ENCODE measurements at places on chromosomes 7 and 10.

- DNase-seq: no peak
These were observed 30.0 kb downstream of the TMEM26 start for GRCh38 chr10:61423178-61423577.

- DNase-seq: no peak
These were observed 7.3 kb upstream of the KIAA1217 start for GRCh38 chr10:24201503-24202180.

GRCh38 chr10:80161321-80162083 lies 29.0 kb downstream of the PLAC9 start:
- no peak for DNase-seq

DNA sequence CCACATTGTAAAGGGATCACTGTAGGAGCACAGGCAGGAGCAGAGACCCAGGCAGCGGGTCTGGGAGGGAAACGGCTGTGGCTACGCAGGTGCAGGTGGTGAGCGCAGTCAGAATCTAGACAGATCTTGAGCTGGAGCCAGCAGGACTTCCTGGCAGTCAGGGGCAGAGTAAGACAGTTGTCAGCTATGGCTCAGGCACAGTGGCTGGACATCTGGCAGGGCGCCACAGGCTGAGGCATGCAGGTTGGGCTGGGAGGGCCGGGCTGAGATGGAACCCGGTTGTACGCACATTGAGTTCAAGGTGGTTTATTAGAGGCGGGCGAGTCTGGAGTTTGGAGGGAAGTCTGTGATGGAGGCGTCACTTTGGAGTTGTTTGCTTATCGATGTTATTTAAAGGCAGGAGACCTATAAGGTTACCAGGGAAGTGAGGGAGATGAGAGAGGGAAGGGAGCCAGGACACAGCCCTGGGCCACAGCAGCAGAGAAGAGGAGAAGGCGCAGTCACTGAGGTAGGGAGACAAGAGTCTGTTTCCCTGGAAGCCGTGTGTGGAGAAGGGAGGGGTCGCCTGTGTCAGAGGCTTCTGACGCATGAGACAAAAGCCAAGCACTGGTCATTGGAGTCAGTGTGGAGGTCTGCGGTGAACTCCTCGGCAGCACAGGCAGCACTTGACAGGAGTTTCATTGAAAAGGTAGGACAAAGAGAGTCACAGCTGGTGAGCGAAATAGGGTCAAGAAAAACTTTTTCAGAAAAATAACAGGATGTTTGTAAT lies 73.8 kb downstream of the LANCL2 start:
- DNase-seq: no peak

- DNase-seq: no peak
These were observed 21.9 kb downstream of the WDR86 start for GRCh38 chr7:151388007-151388297.

- DNase-seq: no peak
These were observed 13.5 kb downstream of the SEMA3C start for GRCh38 chr7:80905334-80905733.

- DNase-seq: no peak
These were observed 90.9 kb downstream of the COL26A1 start for GRCh38 chr7:101453617-101454016.

GRCh38 chr10:70007116-70007820 lies 45.4 kb upstream of the MACROH2A2 start:
- DNase-seq: no peak

GRCh38 chr7:25541094-25541821 lies 313.0 kb upstream of the NPVF start:
- no peak for DNase-seq

DNA sequence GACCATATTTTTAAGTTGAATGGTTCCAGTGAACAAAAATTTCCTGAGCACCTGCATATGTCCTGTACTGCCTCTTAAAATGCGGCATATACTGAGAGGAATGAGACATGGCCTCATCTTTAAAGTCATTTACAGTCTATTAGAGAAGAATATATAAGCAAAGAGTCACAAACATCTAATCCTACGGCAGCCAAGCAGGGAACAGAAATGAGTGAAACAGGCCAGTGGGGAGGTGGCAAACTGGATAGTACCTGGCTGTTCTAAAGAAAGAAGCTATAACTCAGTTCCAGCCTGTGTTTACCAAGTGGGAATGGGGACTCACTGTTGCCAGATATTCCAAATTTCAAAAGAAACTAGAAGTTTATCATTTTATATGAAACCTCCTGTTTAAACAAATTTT lies 211.4 kb downstream of the VTI1A start:
- DNase-seq: no peak

GRCh38 chr7:867406-868188 lies 8.8 kb upstream of the GET4 start:
- no peak for DNase-seq

DNA sequence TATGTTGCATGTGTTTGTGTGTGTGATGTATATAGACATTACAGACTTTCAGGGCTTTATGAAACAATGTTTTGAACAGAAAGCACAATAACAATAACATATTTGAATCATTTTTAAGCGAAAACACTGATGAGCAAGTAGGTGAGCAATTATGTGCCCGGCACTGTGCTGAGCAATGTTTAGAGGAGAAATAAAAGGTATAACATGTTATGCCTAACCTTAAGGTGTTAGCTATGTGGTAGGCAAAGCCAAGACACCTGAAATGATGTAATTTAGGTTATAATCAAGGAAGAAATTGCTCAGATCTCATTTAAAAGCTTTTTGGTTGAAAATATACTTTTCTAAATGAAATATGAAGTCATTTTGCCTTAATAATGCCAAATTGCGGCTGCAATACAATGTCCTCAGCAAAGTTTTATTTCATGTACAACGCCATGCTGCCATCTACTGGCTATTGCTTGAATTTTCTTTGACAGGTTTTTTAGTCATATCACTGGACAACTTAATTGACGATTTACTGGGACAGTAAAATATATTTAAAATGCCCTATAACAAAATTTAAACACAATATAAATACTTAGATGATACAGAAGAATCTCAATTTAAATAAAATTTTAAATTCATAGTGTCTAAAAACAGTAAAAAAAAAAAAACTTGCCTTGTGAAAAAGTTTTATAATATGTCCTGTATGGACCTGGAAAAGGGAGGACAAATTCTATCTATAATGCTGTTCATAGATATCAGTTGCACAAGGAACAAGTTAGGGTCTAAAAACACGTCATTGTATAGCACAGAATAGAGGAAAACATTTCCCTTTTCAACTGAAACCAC lies 131.1 kb upstream of the CDK1 start:
- no peak for DNase-seq

DNA sequence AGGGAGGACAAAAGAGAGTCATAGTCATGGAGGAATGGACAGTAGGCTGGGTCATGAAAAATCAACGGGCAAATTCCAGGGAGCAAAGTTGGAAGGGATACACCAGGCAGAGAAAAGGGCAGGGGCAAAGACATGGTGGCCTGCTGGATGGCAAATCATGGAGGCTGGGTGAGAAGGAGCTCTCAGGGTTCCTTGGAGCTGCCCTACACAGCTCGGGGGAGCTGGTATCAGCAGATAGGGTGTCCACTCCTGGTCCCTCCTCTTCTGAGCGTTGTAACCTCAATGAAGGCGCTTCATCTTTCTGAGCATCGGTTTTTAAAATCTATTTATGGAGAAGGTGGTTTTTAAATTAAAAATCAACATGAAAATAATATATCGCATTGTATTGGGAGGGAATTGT lies 27.9 kb upstream of the EIF5AL1 start:
- no peak for DNase-seq
